ENCODE measurements at places on chromosomes 3 and 15.

DNA sequence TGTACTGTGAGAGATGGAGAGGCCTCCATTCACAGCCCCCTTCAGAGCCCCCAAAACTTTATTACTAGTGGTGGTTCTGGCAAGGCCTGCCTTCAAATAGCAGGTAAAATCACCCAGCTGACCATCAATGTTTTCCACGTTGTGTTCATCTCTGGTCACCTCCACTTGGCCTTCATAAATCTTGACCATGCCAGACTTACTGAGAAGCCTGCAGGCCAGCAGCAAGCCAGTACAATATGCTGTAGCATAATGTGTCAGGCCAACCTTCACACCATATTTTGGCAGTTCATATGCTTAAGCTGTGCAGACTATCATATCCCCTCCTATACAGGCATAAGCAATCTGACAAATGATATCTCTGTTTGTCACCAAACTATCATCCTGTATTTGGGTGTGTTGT, 62.1 kb downstream of the ZNF621 start:
- ATAC-seq, result no peak

DNA sequence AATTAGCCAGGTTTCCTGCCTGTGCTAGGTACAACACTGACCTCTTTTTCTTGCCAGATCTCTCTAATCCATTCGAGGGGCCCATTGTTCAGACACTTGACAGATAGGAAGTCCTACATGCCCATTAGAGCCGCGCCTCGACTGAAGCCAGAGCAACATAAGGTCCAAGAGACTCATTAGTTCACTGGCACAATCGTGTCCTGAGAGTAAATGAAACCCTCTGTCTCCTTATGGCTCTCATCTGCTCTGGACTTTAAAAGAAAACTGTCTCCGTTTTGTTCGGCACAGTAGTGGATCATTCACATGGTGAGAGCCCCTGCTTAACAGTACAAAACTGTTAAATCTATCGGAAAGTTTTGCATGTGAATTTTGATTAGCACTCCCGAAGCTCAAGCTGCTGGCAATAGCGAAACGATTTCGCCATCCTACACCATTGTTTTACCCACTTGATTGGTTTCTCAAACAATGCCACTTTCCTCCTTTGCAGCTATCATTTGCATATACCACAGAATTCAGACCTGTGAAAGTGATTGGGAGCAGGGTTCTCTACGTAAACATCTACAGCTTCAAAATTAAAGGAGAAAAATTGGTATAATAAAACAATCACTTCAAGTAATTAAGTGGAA, 19.0 kb upstream of the C15orf61 start:
- ATAC-seq, result no peak

DNA sequence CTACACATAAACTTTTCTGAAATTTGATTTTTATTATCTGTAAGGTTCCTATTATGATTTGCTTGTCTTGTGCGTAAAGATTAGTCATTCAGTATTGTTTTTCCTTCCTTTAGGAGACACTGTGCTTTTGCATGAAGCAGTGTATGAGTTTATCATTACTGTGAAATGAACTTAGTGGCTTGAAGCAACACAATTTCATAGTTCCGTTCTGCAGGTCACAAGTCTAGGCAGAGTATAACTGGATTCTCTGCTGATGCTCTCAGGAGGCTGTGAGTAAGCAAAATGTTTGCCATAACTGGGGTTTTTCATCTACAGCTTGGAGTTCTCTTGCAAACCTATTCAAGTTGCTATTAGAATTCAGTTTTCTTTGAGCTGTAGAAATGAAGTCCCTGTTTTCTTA, 1136.1 kb downstream of the OTOL1 start:
- ATAC-seq, result no peak

- ATAC-seq, result no peak
Measured at GRCh38 chr15:39511916-39512260, 69.0 kb upstream of the THBS1 start.

GRCh38 chr15:69662645-69663000, 210.0 kb downstream of the RPLP1 start:
- ATAC-seq, result no peak

DNA sequence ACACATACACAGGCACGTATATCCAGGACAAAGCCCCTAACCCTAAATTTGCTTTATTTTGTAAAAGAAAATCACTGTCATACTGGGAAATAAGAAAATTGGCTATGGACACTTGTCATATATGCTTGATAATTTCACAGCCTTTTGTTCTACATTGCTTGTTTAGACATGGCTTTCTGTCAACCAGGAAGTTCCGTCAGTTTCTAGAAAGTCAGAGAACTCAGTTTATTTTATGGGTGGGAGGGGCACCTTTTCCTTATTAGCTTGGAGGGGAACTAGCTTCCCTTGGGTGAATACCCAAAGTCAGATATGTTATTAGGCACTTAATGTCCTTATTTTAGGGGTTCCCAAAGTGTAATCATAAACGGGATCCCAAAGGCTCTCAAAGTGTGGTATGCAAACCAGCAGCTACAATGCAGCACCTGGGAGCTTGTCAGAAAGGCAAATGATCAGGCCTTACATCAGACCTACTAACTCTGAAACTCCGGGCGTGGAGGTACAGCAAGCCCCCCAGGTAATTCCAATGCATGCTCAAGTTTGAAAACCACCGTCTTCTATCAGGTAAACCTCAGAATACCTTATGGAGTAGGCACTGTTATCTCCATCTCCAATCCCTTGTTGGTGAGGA, 50.1 kb downstream of the CADPS start:
- no peak for ATAC-seq

DNA sequence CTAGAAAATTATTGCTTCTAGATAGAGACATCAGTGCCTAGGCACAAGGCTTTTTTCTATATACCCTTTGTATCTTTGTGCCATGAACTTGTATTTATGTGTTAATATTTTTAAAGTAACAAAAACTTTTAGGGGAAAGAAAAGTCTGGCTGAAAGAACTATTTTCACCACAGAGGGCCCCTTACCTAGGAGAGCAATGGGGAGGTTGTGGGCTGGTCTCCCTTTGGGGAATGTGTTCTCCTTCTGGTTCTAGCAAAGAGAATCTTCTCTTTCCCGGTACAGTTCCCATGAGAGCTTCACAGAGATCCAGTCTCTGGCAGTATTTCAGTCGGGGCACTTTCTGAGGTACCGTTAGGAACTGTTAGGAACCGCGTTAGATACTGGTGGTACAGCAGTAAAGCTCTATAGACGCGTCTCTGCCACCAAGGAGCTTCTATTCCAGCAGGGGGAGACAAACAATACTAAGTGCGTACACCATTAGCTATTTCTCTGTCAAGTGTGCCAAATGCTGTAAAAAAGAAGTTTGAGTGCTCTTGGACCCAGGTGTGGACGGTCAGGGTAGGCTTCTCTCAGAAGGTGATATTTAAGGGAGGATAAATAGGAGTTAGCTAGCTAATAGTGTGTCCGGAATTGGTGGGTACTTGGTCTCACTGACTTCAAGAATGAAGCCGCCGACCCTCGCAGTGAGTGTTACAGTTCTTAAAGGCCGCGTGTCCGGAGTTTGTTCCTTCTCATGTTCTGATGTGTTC, 4.6 kb upstream of the EPB42 start:
- peak; percentile 79 for ATAC-seq

- ATAC-seq, result no peak
Measured at GRCh38 chr3:128517648-128518047, 24.6 kb upstream of the GATA2 start.

DNA sequence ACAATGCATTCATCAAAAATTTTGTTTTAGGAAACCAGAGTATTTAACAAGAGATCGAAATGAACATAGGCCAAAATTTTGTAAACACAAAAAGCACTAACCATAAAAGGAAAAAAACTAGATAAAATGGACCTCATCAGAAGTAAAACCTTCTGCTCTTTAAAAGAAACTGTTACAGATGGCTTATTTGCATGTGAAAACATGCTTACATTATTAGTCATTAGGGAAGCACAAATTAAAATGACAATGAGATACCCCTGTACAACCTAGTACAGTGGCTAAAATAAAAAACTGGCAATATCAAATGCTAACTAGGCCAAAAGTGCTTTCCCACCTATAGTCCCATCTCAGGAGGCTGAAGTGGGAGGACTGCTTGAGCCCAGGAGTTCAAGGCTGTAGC, 19.3 kb downstream of the UBR1 start:
- ATAC-seq, result no peak

GRCh38 chr3:58307639-58308215, 1.4 kb downstream of the HTD2 start:
- no peak for ATAC-seq

DNA sequence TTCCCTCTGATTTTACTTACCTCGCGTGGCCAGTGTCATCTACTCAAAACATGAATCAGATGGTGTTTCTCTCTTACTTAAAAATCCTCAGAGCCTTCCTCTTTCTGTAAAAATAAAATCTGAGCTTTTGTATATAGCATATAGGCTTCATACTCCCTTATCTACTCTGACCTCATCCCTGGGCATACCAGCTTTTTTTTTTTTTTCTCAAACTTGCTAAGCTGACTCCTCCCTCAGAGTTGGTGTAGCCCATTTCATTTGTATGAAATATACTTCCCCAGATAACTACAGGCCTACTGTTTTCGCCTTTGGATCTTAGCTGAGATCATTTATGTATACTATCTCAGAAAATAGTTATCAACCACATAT, 648.9 kb upstream of the ALCAM start:
- ATAC-seq, result no peak

- peak; percentile 43 for ATAC-seq
Measured at GRCh38 chr3:30752970-30753369, 141.5 kb downstream of the GADL1 start.

GRCh38 chr15:71003319-71003718, 110.7 kb downstream of the LRRC49 start:
- no peak for ATAC-seq

- no peak for ATAC-seq
Measured at GRCh38 chr3:11820531-11821041, 26.1 kb downstream of the TAMM41 start.

GRCh38 chr3:122716667-122717066, 36.0 kb downstream of the PARP14 start:
- no peak for ATAC-seq

DNA sequence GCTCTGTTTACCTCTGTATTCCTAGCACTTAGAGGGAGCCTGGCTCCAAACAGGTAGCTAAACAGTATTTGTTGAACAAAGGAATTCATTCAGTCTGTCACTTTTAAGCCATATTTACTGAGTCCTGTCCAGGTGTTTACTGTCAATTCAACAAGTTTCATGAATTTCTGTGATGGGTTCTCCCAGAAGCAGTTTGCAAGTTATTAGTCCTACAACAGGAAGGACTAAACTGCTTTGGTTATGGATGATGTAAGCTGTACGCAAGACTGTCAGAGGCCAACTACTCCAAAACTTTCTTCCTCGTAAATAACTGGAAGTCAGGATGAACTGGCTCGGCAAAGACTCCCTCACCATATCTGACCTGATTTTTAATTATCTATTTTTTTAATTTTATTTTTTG, 25.1 kb downstream of the STIMATE start:
- no peak for ATAC-seq

DNA sequence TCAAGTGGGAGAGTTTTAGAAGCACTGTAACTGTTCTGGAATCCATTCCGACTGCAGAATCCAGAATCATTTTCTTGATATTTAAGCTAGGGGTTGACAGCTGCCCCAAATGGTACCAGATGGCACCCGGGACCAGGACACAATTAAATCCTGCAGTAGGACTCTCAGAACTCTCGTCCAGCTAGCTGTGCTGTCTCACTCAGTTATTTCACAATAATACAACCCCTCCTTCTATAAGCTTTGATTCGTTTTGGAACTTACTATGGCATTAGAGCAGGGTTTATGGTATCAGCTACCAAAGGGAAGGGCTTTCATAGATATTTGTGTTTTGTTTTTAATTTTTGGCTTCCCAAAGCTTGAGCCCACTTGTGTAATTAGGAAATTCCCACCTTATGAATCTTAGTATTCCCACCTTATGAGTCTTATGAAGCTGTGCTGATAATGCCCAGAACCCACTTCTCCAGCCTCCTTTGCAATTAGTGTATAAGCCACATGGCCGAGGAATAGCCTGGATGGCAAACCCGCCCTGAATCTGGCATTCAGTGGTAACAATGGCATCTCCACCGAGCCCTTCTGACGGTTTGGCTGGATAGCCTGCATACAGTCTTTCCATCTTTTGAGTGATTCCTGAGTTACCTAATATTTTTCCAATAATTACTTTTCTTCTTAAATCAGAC, 120.1 kb downstream of the UACA start:
- no peak for ATAC-seq

DNA sequence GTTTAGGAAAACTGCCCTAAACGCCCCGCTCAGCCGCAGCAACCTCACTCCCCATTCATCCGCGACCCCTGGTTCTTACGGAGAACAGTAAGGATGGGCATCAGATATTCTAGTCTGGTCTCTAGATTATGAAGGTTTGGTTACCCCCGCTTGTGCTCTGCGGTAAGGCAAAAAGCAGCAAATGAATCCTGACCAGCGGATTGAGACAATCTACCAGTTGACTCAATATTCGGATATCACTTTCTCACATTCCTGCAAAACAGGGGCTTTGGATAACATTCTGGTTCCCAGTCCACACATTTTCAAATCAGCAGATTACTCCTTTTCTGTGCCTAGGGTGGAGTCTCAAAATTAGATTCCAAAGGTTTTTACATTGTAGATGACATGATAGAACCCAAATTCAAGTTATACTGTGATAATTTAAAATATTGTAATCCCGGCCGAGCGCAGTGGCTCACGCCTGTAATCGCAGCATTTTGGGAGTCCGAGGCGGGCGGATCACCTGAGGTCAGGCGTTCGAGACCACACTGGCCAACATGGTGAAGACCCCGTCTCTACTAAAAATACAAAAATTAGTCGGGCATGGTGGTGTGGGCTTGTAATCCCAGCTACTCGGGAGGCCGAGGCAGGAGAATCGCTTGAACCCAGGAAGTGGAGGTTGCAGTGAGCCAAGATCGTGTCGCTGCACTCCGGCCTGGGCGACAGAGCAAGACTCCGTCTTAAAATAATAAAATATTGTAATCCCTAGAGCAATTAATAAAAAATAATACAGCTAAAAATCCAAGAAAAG, 1.1 kb upstream of the CYFIP1 start:
- ATAC-seq, result no peak

DNA sequence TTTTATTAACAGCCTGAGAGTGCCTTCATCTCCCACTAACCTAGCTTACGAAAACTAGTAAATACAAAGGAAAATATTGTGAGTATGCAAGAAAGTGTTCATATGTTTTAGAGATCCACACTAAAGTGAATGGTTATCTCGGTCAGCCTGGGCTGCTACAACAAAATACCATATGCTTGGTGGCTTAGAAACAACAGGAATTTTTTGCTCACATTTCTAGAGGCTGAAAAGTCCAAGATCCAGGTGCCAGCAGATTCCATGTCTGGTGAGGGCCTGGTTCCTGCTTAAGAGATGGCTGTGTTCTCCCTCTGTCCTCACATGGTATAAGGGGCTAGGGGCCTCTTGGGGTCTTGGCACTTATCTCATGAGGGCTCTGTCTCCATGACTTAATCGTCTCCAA, 20.5 kb upstream of the SLC30A4 start:
- ATAC-seq, result no peak

DNA sequence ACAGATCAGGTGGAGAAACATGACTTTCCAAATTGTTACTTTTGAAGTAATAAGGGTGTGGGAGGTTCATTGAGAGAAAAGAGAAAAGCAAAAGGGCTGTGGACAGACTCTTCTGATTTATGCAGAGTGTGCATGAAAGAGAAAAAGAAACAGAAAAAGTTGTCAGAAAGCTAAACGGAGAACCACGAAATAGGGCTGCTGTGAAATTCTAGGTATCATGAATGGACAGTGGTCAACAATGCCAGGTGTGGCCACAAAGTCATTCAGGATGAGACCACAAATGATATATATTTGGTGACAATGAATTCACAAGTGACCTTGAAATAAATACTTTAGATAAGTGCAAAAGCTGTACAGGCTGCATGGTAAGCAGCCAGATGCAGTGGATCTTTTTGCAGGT, 170.1 kb downstream of the IL5RA start:
- ATAC-seq, result no peak

- no peak for ATAC-seq
Measured at GRCh38 chr3:143201870-143202752, 82.5 kb downstream of the CHST2 start.
